ENCODE measurements at places on chromosomes 6 and 20.

- no peak for DNase-seq
Measured at GRCh38 chr6:1595271-1596087, 14.2 kb upstream of the FOXC1 start.

- DNase-seq, result peak; percentile 45
Measured at GRCh38 chr20:49452011-49452482, 30.4 kb downstream of the KCNB1 start.

DNA sequence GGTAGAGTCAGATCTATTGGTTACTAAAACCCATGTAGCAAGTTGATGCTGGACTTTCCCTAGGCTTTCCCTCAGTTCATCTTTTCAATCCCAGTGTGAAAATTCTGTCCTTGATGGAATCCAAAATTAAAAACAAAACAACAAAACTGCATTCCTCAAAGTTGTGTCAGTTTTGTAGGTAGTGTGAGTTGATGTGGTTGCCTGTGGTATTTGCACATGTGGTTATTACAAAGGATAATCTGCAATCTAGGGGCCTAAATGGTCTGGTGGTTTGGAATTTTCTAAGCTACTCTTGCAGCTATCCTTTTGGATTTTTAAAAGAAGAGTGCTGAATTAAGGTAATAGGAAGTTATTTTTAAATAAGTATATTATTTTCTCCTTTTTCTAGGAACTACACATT, 132.2 kb upstream of the SCGN start:
- no peak for DNase-seq

DNA sequence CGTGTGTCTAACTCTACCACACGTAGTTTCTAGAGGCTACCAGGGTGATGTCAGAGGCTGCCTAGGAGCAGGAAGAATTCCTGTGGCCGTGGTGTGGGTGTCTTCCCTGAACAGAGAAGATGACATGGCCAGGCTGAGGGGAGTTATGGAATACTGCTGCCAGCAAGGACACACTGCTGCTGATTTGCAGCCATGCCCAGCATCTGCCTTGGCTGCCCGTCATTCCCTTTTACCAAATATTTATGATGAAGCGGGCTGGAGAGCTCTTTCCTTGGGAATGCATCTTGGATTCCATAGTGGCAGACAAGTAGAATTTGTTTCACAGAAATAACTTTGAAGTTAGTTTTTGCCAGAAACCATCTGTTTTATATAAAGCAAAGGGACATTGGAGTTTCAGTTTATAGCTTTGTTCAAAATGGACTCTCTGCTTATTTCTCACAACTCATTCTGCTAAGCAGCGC, 80.8 kb upstream of the VSTM2L start:
- DNase-seq, result peak; percentile 53

GRCh38 chr6:30845183-30845582, 39.1 kb upstream of the DDR1 start:
- no peak for DNase-seq

- DNase-seq, result no peak
Measured at GRCh38 chr20:4272225-4272624, 256.9 kb upstream of the RNF24 start.

DNA sequence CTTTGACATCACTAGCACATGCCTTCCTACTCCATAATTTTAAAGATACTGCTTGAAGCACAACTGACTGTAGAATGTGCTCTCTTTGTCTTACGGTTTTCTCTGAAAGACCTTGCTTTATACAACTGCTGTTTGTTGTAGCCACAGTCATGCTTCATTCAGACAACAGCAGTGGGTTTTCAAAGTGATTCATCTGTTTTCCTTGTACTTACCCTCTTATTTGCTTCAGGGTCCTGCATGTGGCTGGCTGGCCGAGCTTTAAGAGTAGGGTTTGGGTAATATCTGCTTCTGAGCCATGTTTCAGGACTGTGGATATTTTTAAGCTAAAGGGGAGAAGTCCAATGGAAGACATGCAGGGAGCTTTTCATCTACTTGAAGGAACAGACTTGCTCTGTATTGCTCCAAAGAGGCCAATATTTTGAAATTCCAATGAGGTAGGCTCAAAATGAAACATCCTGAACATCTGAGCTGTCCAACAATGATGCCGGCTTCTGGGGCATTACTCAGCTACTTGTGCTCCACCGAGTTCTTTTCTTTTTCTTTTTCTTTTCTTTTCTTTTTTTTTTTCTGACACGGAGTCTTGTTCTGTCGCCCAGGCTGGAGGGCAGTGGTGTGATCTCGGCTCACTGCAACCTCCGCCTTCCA, 160.2 kb upstream of the SGK1 start:
- DNase-seq, result no peak

DNA sequence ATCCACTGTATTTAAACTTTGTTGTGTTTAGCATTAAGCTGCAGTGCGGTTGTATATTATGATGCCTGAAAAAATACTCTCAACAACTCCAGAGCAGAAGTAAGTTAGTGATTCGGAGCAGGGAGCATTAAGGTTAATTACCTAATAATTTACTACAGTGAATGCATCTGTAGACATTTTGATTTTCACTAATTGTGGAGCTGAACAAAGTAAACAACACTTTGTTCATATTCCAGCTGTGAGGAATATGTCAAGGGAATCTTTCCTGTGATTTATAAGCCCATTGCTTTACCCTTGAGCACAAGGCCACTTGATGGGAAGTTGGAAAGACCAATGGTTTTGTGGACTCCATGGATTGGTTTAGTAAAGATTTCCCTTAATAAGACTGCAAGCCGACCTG, 77.1 kb downstream of the CBLN4 start:
- no peak for DNase-seq

- no peak for DNase-seq
Measured at GRCh38 chr6:20033697-20034407, 178.4 kb downstream of the MBOAT1 start.

DNA sequence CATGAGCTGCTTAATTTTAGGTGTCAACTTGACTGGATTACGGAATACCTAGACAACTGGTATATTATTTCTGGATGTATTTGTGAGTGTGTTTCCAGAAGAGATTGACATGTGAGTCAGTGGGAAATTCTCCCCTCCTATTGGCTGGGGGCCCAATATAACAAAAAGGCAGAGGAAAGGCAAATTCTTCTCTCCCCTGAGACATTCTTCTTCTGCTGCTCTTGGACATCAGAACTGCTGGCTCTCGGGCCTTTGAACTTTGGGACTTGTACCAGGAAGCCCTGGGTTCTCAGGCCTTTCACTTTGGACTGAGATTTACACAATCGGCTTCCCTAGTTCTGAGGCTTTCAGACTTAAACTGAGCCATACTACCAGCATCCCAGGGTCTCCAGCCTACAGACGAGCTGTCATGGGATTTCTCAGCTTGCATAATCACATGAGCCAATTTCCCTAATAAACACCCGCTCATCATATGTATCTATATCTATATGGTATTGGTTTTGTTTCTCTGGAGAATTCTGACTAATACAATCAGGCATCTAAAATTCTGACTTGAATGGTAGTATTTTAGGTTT, 7.6 kb upstream of the BTN3A3 start:
- no peak for DNase-seq

- no peak for DNase-seq
Measured at GRCh38 chr20:42957704-42958095, 232.0 kb downstream of the PTPRT start.

- DNase-seq, result no peak
Measured at GRCh38 chr6:75493400-75494064, at the start of gene FILIP1. Gene FILIP1 (minus strand): TSS chr6:75493800. CDS start chr6:75414972, 78,828 bp downstream.

- peak; percentile 17 for DNase-seq
Measured at GRCh38 chr20:63027922-63028389, 21.2 kb upstream of the BHLHE23 start.

GRCh38 chr20:4091490-4092479, 76.4 kb upstream of the RNF24 start:
- no peak for DNase-seq

Measured in A172 (cell line).